OCI-LY7 (cell line): ENCODE measurements at places on chromosomes 12 and 14.

DNA sequence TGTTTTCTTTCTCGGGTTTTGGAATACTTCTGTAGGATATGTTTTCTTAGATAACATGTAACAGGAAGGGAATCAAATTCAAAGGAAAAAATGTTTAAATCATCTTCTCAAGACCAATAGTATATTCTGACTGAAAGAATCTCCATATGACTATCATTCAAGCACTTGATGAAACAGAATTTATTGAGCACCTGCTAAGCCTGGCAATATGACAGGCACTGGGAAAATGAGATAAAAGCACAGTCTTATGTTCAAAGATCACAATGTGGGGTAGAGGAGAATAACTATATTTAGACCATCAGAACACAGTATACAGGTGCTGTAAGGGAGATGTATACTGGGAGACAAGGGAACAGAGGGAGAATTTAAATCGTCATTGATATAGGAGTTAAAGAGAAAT lies 19.1 kb upstream of the TMEM30B start:
- no peak for DNase-seq

DNA sequence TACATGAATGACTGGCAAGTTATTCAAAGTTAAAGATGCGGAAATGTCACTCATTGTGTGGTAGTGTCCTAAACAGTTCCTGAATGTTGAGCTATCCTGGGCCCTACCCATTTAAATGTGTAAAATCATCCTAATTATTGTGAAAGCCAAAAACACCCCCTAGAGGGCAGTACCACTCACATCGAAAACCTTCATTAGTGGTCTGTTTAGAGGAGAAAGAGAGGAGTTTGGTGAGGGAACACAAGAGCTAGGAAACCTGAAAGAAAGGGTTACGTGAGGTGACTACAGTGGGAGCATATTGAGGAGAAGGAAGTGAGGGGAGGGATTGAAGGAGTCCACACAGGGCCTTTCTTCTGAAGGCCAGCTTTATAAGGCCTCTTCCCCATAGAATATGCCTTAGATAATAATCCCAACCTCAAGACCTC lies 2.5 kb upstream of the TEP1 start:
- peak; percentile 84 for DNase-seq

DNA sequence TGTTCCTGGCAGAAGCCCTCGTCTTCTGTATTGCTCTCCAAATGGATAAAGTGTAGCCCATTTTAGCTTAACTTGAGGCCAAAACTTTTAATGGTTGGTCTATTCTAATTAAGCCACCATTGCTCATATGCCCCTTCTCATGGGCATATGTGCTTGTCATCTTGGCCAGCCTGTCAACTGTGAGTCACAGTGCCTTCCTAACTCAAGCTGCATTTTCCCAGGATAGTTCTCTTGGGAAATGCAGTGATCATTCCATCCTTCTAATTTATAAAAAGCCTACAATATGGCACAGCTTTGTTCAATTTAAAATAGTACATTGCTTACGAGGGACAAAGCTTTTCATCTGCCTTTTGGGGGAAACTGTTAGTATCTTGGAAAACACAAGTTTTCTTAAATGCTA lies 6.6 kb downstream of the PTHLH start:
- DNase-seq = no peak

GRCh38 chr14:85315290-85315689 lies 214.7 kb upstream of the FLRT2 start:
- no peak for DNase-seq

DNA sequence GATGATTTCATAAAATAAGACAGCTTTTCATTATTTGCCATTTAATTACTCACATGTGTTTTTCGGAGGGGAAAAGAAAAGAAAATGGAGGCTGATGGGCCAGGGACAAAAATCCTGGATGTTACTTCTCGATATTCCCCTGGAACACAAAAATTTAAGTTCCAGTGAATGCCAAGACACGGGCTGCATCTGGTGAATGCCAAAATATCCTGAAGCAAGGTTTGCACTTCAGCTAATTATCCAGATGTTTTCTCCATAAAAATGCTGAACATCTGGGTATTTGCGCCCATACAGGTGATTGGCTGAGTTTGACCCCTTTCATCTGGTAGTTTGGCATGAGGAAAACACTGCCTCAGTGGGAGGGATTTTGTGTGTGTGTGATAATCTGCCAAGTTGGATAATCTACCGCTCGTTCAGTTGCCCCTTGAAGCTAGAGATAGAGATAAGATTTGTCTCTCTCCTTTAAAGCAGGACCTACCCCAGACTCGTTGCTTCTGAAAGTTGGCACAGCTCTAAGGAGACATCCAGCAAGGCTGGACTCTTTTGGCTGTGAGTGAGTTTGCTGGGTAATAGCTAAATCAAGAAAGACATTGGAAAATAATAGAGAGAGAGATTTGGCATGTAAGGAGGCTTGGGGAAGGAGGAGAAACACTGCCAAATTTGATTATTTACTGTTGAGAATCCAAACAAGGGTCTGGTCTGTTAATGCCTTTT lies 390.0 kb downstream of the EGLN3 start:
- DNase-seq = no peak

GRCh38 chr12:122099856-122100255 lies 21.3 kb downstream of the MLXIP start:
- no peak for DNase-seq

GRCh38 chr14:69695322-69696203 lies 71.4 kb upstream of the SRSF5 start:
- peak; percentile 54 for DNase-seq

DNA sequence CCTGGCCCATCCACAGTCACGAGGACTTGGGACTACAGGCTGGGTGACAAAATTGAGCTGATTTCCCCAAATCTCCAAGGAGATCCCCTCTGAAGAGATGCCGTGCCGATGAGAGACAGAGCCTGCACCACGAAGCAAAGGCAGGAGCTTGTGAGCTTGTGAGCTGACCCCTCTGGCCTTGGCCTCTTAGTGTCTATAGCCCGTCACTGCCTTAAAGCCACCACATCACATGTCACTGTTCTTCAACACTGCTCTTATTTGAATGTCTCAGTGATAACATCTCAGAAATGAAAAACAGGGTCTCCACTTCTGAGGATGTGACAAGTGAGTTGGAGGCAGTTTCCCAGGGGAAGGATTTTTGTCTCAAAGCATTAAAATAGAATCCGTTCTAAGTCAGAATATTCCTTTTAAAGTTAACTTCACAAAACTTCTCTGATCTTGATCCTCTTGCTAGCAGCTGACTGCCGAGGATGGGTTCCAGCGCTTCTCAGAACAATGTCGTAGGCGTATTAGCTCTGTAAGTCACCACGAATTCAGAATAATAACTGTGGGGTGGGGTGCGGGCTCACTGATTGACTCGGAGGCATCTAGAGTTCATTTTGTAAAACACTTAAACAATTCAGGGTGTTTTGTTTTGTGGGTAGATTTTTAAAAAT lies 37.5 kb downstream of the CHST11 start:
- DNase-seq = no peak

- no peak for DNase-seq
Observed at GRCh38 chr12:75337905-75338304, 3.4 kb downstream of the GLIPR1L1 start.

DNA sequence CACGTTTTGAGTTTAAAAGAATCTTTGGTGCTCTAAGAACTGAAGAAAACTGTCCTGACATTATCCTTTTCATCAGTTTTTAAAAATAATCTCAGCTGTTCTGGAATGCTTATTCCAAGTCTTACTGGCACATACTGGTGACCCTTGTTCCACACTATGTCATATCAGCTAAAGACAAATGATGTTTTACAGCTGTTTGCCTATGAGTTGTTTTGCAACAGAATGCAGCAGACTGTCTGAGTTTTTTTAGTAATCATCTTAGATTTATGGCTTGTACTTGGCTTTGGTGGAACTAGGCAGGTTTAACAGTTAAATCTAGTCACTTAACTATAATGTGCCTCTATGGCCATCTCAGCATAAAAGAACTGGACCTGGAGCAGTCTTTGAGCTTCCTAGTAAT lies 91.6 kb upstream of the GRIN2B start:
- DNase-seq = no peak

DNA sequence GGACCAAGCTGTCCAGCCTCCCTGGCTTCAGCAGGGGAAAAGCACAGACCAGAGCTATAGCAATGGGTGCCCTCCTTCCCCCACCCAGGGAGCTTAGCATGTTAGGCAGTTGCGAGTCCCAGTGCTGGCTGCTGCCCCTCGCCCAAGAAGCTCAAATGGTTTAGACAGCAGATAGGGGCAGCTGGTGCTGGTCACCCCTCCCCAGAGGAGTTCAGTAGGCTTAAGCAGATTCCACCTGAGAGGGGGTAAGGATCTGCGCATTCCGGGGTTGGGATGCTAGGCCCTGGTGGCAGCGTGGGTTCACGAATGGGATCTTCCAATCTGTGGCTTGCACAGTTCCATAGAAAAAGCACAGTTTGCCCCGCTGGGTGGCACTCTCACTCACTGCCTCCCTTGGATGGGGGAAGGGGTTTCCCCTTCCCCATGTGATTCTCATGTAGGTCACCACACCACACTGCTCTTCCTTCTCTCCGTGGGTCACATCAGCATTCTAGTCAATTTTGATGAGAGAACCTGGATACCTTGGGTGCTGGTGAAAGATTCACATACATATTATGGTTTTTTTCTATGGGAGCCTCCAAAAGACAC lies 665.6 kb downstream of the C12orf50 start:
- DNase-seq = no peak

GRCh38 chr14:35362911-35363374 lies 41.6 kb downstream of the NFKBIA start:
- DNase-seq = no peak

- no peak for DNase-seq
Observed at GRCh38 chr12:105862163-105862821, 276.5 kb downstream of the NUAK1 start.

- DNase-seq = no peak
Observed at GRCh38 chr12:1091350-1091749, 100.3 kb downstream of the ERC1 start.

- no peak for DNase-seq
Observed at GRCh38 chr12:2581293-2582045, 213.3 kb upstream of the FKBP4 start.

- no peak for DNase-seq
Observed at GRCh38 chr14:30798961-30799360, 75.4 kb upstream of the COCH start.

DNA sequence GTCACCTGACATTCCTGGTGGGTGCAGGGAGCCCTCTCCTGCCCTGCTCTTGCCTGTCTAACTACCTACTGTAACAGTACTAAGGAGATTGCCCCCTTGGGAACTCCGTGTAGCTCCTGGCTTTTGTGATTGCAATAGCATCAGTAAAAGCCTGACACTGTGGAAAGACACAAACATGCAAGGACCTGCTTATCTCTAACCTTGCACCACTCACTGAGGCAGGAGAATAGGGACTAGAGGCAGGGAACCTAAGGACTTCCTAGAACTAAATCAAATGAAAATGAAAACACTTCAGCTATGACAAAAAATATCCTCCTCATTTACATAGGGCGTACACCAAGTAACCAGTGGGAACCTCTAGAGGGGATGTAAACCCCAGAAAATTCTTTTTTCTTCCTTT lies 28.5 kb downstream of the TUBA1A start:
- DNase-seq = peak; percentile 16

DNA sequence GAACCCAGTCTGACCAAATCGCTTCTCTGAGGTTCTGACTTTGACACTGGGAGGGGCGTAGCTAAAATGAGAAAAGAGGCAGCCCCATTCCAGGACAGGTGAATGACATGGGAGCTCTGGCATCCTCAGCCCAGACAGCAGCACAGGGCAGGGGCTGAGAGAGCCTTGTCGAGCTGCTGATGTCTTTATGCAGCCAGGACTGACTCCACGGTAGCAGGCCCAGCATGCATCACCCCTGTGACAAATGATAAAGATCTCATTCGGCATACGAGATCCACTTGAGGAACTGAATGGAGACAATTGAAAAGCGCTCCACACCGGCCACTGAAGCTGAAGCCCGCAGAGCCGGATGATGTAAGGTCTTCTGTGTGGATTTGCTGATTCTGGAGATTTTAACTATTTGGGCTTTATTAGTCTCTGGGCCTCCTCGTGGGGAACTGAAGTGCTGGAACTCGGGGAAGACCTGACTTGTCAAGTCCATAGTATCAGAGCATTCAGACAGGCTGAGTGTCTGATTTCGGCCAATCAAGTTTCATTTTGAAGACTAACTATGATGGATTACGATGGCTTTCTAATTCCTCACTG lies 56.9 kb upstream of the MAP1LC3B2 start:
- no peak for DNase-seq

DNA sequence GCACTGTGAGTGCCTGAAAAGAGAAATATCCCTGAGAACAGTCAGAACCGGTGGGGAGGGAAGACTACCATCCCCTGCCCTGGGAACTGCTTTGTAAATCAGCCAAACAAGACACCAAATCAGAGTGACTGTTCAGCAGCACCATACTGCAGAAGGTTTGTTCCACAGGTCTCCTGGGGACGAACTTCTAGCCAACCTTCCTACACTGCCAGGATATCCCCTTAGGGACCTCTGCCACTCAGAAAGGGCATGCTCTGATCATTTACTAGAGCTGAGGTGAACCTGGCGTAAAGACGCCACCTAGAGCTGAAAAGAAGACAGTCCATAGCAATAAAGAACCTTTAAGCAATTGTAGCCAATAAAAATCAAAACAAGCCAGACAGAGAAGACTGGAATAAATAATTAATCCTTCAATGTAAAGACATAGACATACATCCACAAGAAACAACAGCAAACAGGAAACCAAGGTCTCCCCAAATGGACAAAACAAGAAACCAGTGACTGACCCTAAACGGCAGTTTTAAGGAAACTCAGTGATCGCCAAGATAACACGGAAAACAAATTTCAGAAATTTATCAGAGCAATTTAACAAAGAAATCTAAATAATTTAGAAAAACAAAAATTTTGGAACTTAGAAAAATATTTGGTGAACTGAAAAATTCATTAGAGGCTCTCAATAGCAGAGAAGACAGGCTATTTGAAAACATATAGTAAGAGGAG lies 228.1 kb upstream of the AMIGO2 start:
- DNase-seq = peak; percentile 76

DNA sequence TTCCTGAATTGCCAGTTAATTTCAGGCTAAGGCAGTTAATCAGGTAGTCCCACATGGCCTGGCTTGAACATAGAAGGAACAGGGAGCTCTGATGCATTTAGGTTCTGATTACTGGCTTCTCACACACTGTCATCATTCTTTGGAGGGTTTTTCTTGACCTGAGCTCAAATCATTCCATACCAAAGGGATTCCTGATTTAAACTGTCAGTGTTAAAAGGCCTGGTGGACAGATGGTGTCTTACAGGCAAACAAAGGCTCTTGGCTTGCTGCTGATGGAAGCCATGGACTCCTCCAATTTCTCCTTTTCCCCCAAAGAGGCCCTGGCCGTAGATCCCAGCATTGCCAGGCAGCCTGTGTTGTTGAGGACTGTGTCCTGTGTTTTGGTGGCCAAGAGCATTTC lies 30.2 kb downstream of the CACNA1C start:
- DNase-seq = no peak

DNA sequence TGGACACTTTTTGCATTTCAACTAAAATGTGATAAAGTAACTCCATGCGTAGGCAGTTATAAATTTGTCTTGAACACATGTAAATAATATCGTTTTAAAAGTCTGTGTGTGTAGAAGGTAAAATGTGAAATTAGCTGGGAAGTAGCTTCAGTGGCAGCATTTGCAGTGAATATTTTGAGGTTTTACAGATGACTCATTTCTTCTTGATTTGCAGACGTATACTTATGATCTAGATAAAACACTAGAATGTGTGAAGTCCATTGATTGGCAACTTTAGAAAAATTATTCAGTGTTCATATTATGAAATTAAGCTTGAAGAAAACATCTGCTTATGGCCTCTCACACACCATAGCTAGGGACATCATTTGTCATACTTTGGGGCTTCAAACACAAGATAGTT lies 788.6 kb upstream of the NOVA1 start:
- no peak for DNase-seq
